AG04449 (cell line): ENCODE measurements at places on chromosomes 7 and 10.

- DNase-seq, result no peak
Measured at GRCh38 chr10:80171248-80171660, 34.1 kb downstream of the ANXA11 start.

DNA sequence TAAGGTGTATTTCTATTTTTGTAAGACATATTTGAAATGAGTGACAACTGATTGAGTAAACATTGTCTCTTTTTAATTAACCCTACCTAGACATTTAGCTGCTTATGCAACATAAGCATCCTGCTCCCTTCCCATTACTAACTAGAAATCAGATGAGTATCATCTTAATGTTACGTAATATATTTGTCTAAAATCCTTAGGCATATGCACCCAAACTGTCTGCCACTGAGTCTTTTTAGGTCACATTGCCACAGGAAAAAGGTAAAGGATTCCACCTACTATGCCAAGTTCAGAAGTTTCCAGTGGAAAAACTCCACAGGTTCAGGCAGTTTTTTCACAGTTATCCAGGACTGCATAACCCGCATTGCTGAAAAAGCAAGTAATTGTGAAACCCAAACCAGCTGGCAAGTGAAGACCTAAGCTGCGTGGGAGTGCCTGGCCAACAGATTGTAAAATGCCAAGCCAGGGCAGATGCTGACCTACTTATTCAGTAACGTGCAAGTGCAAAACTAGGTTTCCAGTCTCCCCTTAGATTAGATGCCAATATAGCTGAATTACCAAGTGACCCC is 983.7 kb downstream of the GATA3 start:
- DNase-seq, result no peak

DNA sequence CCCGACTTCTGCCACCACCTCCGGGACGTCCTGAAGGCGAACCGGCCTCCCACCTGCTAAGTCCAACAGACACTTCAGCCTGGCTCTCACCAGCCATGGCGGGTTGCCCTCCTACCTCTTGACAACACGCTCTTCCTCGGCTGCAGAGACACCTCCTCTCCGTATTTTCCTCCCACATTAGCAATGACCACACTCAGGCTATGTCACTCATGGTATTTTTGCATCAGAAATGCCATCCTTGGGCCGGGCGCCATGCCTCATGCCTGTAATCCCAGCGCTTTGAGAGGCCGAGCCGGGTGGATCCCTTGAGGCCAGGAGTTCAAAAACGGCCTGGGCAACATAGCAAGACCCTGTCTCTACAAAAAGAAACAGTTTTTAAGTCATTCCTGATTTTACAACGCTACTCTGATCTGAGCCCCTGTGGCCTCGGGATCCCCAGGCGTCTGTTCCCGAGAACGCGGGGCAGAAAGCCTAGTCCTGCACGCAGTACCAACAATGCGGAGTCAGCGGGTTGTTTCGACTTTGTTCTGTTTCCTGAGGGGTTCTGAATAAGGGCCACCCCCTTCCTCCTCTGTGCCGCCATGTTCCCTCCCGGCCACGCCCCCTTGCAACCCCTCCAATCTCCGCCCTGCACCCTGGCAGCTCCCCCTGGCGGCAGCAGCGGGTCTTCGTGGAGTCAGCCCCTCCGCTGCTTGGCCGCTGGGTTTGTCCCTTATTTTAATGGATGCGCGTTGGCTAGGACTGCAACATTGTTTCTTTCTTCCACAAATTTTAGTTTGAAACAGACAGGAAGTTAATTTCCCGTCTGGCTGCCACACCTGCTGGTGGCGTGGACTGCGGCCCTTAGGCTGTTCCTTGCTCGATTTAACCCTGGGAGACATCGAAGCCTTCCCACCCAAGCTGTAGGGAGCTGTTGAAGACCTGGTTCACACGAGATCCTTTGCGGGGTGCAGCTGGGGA is 9.7 kb upstream of the ZFAND2A start:
- no peak for DNase-seq

DNA sequence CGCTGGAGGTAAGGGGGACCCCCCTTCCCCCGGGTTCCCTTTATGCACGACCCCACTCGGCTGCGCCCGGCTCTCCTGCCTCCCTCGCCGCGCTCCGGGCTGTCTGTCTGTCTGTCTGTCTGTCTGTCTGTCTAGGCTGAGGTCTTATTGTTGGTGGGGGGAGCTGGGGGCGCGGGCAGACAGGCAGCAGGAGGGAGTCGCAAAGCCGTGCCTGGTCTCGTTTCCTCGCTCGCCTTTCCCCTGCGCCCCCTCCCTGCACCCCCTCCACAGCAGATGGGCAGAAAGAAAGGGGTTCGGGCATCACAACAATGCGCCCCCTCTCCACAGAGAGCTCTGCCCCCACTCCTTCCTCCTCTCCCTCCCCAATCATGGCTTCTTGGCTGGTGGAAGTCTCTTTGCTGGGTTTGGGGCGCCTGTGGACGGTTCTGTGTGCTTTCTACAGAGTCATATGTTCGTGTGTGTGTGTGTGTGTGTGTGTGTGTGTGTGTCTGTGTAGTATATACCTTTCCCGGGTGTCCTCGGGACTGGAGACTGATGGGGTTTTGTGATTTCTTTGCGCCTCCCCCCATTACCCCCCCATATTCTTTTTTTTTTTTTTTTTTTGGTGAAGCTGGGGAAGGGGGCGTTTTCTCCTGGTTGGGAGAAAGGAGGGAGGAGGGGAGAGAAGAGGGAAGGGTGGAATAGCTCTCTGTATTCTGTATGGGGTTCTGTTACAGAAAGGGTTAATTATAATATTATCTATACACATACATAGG is 1.9 kb downstream of the AUTS2 start:
- DNase-seq, result no peak

DNA sequence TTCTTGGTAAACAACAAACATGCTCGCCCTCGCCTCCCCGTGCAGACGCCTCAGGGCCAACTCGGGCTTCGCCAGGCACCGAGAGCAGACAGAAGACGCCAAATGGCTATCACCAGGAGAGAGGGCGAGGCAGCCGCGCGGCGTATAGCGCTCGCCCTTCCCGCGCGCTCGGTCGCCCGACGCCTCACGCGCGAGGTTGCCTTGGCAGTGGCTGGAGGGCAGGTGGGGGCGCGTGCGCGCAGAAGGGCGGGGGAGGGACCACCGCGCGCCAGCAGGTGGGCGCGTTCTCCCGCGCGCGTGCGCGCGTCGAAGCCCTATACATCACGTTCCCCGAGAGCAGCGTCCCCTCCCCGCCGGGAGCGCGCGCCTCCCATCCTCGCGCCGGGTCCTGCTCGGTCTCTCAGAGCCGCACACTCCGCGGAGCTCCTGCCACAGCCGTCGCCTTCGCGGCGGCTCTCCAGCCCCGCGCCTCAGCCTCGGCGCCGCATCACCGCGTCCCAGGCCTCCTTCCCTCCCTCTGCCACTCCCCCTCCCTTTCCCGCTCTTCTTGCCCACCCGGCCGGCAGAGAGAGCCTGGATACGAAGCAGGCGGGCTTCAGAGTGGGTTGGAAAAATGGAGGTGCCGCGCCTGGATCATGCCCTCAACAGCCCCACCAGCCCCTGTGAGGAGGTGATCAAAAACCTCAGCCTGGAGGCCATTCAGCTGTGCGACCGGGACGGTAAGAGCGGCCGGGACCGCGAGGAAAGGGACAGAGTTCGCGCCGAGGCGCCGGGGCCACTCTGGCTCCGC is at the start of gene PHYHIPL:
TSS of gene PHYHIPL (plus strand) at position 403 of the 790 bp plus-strand sequence. CDS start at position 614, 211 bp downstream.
- no peak for DNase-seq

GRCh38 chr7:298375-298702 is 8.4 kb downstream of the FOXL3 start:
- DNase-seq, result no peak

GRCh38 chr7:50960621-50961310 is 178.1 kb upstream of the GRB10 start:
- no peak for DNase-seq

DNA sequence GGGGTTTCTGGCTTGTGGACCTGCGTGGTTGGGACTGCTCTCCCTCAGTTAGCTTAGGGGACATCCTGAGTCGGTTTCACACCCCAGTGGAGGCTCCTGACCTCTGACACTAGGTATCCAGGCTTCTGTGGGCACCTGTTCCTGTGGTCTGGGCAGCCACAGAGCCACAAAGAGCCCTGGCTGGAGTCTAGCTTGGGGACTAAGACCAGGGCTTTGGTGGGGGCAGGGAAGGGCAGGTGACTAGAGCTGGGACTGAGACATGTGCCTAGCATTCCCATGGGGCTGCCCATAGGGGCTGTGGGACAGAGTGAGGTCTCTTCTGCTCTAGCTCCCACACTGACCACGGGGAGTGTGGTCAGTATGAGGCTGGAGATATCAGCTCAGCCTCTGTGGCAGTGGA is 4.0 kb upstream of the TMEM270 start:
- no peak for DNase-seq

- DNase-seq, result no peak
Measured at GRCh38 chr10:127302343-127302742, 106.0 kb upstream of the INSYN2A start.

GRCh38 chr7:150388709-150389531 is 9.8 kb downstream of the ZNF775 start:
- no peak for DNase-seq

- DNase-seq, result no peak
Measured at GRCh38 chr10:18418541-18419215, 232.7 kb downstream of the NSUN6 start.

DNA sequence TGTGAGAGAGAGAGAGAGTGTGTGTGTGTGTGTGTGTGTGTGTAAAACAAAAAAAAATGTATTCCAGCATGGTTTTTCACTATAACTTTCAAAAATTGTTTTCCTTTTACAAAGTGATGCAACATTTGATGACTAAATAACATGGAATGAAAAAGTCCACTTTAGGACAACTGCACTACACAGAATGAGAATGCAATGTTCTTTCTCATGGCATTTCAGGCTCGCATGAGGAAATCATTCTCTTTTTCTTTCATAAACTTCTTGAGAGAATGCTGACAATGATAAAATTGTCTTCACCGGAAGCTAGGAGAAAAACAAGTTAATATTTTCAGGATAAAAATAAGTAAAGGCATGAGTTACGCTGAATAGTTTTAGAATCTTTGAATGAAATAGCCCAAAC is 53.7 kb downstream of the SLC16A12 start:
- peak; percentile 84 for DNase-seq

DNA sequence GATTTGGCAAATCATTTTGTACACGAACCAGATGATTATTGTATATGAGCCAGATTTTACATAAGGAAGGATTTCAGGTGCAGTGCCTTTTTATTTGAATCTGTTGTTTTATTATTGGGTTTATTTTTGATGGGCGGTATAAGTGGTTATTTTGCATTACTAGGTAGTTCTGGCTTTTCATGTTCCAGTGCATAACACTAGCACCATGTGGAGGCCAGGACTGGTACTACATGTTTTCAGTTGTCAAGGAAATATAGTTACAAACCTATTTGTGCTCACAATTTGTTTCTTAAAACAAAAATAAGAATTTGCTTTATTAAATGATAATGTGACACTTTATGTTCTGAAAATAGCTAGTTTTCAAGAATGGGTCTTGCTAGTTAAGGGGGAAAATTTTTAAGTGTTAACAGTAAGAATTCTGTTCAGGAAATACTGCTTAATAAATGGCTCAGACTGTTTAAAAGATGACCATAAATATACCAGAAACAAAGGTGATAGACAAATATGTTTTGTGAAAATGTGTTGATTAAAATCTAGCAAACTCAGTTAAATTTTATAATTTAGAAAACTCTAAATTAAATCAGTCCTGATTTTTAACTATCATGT is 7.1 kb upstream of the SEMA3E start:
- DNase-seq, result peak; percentile 10

- no peak for DNase-seq
Measured at GRCh38 chr7:112159351-112159750, 46.8 kb downstream of the DOCK4 start.
